ENCODE measurements at places on chromosomes 12 and 14. TPM values are rescaled to one million over a fixed set of nuclear protein-coding genes. Genes with fewer than 3 reads are reported as not detected.

Gene KRT6A
- 0.28 TPM for total RNA-seq

Gene PARPBP
- 0.67 TPM for total RNA-seq

Gene GPRC5D
- total RNA-seq, result not detected

Gene HCAR3
- not detected for total RNA-seq

Gene INF2
- 60.7 TPM for total RNA-seq

Gene HOXC6
- 6.7 TPM for total RNA-seq

Gene LRRC10
- total RNA-seq, result not detected

Measured in adrenal gland (tissue), 19 donors.